Activated T-cell treated with anti-CD3 and anti-CD28 coated beads, Interleukin-2, amount 50 U/mL, for 72 hours (primary cell): ENCODE measurements at places on chromosomes 5 and 9. TPM values are rescaled to one million over a fixed set of nuclear protein-coding genes. Genes with fewer than 3 reads are reported as not detected.

Gene CDC25C
- total RNA-seq: 30.1 TPM

Gene GMCL2
- total RNA-seq: not detected

Gene YTHDC2
- total RNA-seq: 21.9 TPM

DNA sequence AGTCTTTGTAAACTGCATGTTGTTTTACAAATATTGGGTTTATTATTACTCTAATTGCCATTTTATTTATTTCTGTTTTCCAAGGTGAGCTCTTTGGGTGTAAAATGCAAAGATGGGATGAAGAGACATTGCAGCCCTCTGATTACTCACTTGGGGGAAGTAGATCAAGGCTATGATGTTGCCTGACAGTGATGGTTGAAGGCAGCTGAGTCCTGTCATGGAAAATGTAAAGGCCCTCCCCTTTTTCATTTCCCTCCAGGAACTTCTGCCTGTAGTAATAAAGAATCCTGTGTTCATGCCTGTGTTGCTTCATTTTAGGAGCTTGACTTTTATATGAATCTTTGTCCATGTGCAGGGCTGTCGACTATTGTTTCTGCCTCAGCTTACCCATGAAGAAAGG, 605.4 kb upstream of the CLINT1 start:
- no peak overlapping the region for H3K4me3 ChIP-seq
- no peaks in the 10 kb centered on the region for H3K36me3 ChIP-seq
- H3K27ac ChIP-seq: peak overlapping the region; percentile 40
- no peaks in the 10 kb centered on the region for H3K27me3 ChIP-seq
- DNase-seq: no peak

DNA sequence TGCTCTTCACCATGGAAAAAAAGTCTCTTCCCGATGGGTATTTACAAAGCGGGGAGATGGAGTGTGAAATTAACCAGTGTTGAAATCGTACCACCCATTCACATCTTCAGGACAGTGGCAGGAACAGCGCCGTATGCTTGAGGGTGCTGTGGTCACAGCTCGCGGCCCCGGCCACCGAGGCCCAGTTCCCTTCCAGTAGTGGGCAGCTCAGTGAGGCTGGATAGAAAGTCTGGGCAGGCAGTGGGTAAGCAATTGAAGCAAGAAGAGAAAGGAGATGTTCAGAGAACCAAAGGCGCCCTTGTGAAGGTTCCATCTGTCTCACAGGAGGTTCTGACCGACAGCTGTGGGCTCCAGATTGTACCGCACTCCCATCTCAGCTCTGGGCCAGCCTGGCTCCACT, 59.1 kb downstream of the SECISBP2 start:
- peaks cover 28% of the 10 kb centered on the region for H3K36me3 ChIP-seq
- peak overlapping the region; percentile 75 for H3K27ac ChIP-seq
- DNase-seq: no peak
- peaks cover 53% of the 10 kb centered on the region for H3K4me1 ChIP-seq

DNA sequence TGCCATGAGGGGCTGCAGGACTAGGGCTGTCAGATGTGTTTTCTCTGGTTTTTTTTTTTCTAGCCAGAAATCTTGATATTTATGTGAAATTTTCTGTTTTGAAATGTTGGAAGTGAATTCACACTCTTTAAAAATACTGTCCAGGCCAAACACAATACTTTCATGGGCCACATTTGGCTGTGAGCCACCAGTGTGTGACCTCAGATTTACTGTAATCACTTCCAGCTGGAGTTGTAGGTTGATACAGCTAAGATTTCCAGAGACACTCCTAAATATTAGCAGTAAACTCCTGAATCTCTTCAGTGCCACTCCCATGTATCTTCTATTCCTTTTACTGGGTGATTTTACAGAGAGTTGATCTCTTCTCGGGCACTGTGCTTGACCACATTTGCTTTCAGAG, 92.2 kb upstream of the CKMT2 start:
- H3K36me3 ChIP-seq: peaks cover 4% of the 10 kb centered on the region
- no peak overlapping the region for H3K27ac ChIP-seq
- no peak for DNase-seq
- H3K4me3 ChIP-seq: no peak overlapping the region
- no peaks in the 10 kb centered on the region for H3K27me3 ChIP-seq
- no peaks in the 10 kb centered on the region for H3K4me1 ChIP-seq

DNA sequence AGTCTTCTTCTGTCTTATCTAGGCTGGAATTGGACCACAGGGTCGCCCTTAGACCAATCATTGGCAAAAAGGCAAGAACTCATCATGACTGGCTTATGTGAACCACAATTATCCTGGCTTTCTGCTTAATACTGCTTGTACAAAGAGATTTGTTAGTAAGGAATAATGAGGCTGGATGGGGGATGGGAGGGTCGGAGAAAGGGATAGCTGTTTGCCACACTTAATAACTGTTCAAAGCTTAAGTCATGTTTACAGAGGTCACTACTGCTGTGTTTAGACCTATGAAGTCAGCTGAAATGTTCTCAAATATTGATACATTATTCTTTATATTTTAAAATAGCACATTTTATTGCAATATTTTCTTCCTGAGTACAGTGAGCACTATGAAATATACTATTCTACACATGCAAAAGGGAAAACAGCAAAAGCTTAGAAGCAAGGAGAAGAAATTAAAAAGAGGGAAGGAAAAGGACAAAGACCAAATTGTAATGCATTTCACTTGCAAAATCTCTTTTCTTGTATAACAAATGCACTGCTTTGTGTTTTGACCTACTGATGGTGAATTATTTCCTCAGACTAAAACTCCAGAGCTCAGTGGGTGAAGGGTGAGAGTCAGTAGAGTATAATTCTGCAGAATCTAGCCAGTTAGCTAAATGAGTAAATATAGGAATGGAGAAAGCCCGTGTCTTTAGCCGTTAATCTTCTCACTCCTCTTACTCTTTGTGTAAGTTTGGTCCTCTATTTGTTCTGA, 404.9 kb upstream of the ZNF608 start:
- DNase-seq: no peak
- no peak overlapping the region for H3K4me3 ChIP-seq
- no peak overlapping the region for H3K27ac ChIP-seq
- H3K4me1 ChIP-seq: no peaks in the 10 kb centered on the region

DNA sequence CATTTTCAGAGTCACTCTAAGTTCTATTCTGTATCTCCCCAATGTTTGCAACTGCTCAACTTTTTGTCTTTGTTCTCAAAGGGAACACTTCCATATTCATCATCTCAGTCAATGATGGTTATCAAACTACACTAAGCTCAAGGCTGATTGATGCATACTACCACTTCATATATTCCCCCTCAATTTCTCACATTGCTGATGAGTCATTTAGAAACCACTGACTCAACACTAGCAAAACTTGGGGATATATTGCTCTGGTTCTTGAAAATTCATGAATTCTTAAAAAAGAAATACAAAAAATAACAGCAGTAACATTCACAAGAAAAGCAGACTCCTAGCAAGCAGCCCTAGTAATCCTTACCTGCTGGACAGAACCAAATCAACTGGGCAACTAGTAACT, 52.2 kb downstream of the ABHD17B start:
- H3K4me3 ChIP-seq: peak overlapping the region; percentile 5
- H3K4me1 ChIP-seq: peaks cover 30% of the 10 kb centered on the region
- DNase-seq: peak; percentile 28

- peak overlapping the region; percentile 96 for H3K27ac ChIP-seq
- H3K4me1 ChIP-seq: peaks cover 83% of the 10 kb centered on the region
- peak overlapping the region; percentile 82 for H3K4me3 ChIP-seq
Measured at GRCh38 chr5:14413331-14413750, 168.3 kb upstream of the OTULINL start.

DNA sequence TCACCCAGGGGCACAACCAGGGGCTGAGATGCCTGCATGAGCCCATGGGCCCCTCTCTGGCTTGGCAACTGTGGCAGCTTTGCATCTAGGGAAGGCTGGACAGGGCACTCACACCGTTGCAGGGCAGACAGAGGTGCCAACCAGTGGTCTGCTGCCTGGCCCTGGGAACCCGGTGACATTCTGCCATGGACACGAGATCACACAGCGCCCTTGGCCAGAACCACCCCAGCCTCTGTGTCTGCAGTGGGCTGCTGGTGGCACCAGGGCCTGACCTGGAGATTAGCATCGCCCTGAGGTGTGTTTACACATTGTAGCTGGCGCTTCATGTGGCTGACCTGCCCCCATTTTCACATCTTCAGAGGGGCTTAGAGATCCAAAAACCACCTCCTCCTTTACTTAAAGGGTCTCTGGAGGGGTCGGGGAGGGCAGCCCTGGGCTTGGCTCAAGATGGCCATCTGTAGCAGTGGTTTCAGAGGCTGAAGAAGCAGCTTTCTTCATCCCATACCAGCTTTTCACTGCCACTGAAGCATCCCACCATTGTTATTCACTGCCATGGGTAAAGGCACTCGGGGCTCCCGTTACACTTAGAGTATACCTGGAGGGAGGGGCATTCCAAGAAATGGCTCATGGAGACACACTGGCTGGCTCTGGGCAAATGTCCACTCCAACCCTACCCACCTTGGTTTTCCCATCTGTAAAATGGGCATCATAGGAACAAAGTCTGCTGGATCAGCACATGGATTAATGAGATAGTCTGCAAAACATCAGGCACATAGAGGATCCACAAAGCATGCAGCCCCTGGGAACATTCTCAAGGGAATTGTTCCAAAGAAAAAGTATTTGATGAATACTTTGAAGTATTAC, 11.4 kb downstream of the DCANP1 start:
- peaks cover 7% of the 10 kb centered on the region for H3K27me3 ChIP-seq
- no peak overlapping the region for H3K4me3 ChIP-seq
- no peaks in the 10 kb centered on the region for H3K4me1 ChIP-seq
- no peak for DNase-seq

- no peak overlapping the region for H3K4me3 ChIP-seq
- H3K27me3 ChIP-seq: no peaks in the 10 kb centered on the region
- no peak overlapping the region for H3K27ac ChIP-seq
- H3K36me3 ChIP-seq: no peaks in the 10 kb centered on the region
- no peaks in the 10 kb centered on the region for H3K4me1 ChIP-seq
Measured at GRCh38 chr9:8832955-8833354, 1033.4 kb upstream of the DMAC1 start.

DNA sequence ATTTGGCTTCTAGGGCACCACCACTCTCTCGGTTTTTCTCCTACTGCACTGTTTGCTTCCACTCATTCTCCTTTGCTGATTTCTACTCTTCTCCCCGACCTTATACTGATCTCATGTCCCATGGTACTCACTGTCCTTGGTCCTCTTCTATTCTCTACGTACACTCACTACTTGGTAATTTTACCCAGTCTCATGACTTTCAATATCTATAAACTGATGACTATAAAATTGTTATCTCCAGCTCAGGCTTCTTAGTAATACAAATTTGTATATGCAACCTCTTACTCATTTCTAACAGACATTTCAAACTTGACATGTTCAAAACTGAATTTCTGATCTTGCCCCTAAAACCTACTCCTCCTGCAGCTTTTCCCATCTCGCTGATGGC, 4.1 kb downstream of the RAPGEF6 start:
- no peaks in the 10 kb centered on the region for H3K27me3 ChIP-seq
- peaks cover 37% of the 10 kb centered on the region for H3K4me1 ChIP-seq
- H3K36me3 ChIP-seq: peaks cover 8% of the 10 kb centered on the region
- H3K4me3 ChIP-seq: no peak overlapping the region
